Endodermal cell (in vitro differentiated cells): ENCODE measurements at places on chromosomes 7 and 10. TPM values are rescaled to one million over a fixed set of nuclear protein-coding genes. Genes with fewer than 3 reads are reported as not detected.
A peak's percentile ranks its signal among the peaks of the same experiment; 100 is the strongest.

GRCh38 chr7:134375206-134375605 is 58.5 kb upstream of the SLC35B4 start:
- H3K4me3 ChIP-seq, result no peak overlapping the region
- H3K4me1 ChIP-seq, result peaks cover 4% of the 10 kb centered on the region
- peaks cover 8% of the 10 kb centered on the region for H3K27me3 ChIP-seq

Gene HKDC1
- total RNA-seq, result 0.07 and 0.22 TPM in 2 replicates

Gene OR2A5
- not detected in 2 replicates for total RNA-seq

GRCh38 chr10:131090761-131091661 is 220.5 kb downstream of the TCERG1L start:
- no peaks in the 10 kb centered on the region for H3K4me1 ChIP-seq
- H3K27me3 ChIP-seq, result no peaks in the 10 kb centered on the region
- H3K4me3 ChIP-seq, result no peak overlapping the region
- no peak for DNase-seq
- H3K27ac ChIP-seq, result no peak overlapping the region

- H3K4me1 ChIP-seq, result no peaks in the 10 kb centered on the region
- no peak overlapping the region for H3K27ac ChIP-seq
- DNase-seq, result peak; percentile 96
- H3K27me3 ChIP-seq, result no peaks in the 10 kb centered on the region
- H3K4me3 ChIP-seq, result no peak overlapping the region
Observed at GRCh38 chr7:25093268-25093826, 31.7 kb downstream of the CYCS start.

- H3K4me3 ChIP-seq, result no peak overlapping the region
- DNase-seq, result no peak
- H3K36me3 ChIP-seq, result no peaks in the 10 kb centered on the region
- no peak overlapping the region for H3K27ac ChIP-seq
- no peaks in the 10 kb centered on the region for H3K27me3 ChIP-seq
Observed at GRCh38 chr7:31267486-31267885, 73.0 kb downstream of the NEUROD6 start.

Gene GBX1
- total RNA-seq, result not detected in 2 replicates

GRCh38 chr7:2640482-2640830 is 8.7 kb downstream of the TTYH3 start:
- no peak for DNase-seq
- no peak overlapping the region for H3K4me3 ChIP-seq
- H3K4me1 ChIP-seq, result no peaks in the 10 kb centered on the region

DNA sequence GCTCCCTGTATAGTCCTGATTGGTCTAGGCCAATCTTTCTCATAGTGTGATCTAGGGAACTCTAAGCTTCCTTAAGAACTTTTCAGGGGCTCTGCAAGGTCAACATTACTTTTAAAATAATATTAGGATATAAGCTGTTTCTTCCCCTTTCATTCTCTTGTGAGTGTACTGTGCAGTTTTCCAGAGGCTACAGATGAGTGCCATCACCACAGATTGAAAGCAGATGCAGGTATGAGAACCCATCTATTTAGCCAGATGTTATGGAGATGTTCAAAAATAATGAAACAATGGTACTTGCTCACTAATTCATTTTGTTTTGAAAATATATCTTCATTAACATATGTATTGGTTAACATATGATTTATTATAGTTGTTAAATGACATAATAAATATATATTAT is 169.2 kb upstream of the SEMA3A start:
- no peaks in the 10 kb centered on the region for H3K27me3 ChIP-seq
- H3K36me3 ChIP-seq, result no peaks in the 10 kb centered on the region
- no peaks in the 10 kb centered on the region for H3K4me1 ChIP-seq
- H3K4me3 ChIP-seq, result no peak overlapping the region
- H3K27ac ChIP-seq, result no peak overlapping the region

DNA sequence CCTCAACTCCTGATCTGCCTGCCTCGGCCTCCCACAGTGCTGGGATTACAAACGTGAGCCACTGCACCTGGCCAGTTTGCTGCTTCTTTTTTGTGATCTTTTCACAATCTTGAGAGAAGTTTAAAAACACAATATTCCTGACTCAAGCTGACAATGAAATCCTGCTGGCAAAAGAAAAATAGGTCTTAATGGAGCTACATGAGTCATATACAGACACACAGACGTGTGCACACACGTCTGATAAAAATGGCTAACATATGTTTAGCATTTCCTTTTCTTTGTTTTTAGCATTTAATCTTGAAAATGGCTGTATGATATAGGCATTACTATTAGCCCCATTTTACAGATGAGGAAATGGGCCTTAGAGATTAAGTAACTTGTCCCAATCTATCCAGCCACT is 29.4 kb upstream of the RAB18 start:
- H3K27me3 ChIP-seq, result no peaks in the 10 kb centered on the region
- H3K4me3 ChIP-seq, result no peak overlapping the region
- no peaks in the 10 kb centered on the region for H3K4me1 ChIP-seq
- DNase-seq, result no peak

Gene CXCL12
- total RNA-seq, result 13.5 and 14.5 TPM in 2 replicates

DNA sequence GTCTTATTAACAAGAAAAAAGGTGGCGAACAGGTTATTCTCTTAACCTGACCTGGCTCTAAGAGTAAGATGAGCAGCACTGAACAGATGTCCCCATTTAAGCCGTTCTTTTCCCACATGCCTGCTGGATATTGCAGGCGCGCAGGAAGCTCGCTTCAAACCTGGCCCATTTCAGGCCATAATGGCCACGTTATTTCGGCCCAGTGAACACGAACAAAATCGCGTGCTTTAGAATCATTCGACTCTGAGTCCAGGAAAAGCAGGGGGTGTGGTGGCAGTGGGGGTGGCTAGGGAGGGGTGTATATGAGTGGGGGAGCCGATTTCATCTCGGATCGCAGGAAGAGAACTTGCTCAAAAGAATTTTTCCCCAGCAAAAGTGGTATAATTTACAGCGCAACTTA is 6.6 kb upstream of the SP8 start:
- H3K27me3 ChIP-seq, result peaks cover 88% of the 10 kb centered on the region
- peak; percentile 59 for DNase-seq
- H3K27ac ChIP-seq, result no peak overlapping the region
- H3K36me3 ChIP-seq, result no peaks in the 10 kb centered on the region

Gene IL6
- 0.61 to 0.64 TPM in 2 of 3 replicates, not detected in the other for total RNA-seq

GRCh38 chr7:73701357-73701995 is 18.0 kb downstream of the STX1A start:
- peak; percentile 94 for DNase-seq
- no peaks in the 10 kb centered on the region for H3K4me1 ChIP-seq
- no peaks in the 10 kb centered on the region for H3K27me3 ChIP-seq
- H3K36me3 ChIP-seq, result peaks cover 43% of the 10 kb centered on the region
- no peak overlapping the region for H3K27ac ChIP-seq
- no peak overlapping the region for H3K4me3 ChIP-seq

Gene PDE6C
- not detected in 2 replicates for total RNA-seq

- H3K4me1 ChIP-seq, result no peaks in the 10 kb centered on the region
- H3K4me3 ChIP-seq, result no peak overlapping the region
- no peak for DNase-seq
- H3K27me3 ChIP-seq, result no peaks in the 10 kb centered on the region
- no peaks in the 10 kb centered on the region for H3K36me3 ChIP-seq
- H3K27ac ChIP-seq, result no peak overlapping the region
Observed at GRCh38 chr7:81934596-81935301, 164.9 kb upstream of the HGF start.

DNA sequence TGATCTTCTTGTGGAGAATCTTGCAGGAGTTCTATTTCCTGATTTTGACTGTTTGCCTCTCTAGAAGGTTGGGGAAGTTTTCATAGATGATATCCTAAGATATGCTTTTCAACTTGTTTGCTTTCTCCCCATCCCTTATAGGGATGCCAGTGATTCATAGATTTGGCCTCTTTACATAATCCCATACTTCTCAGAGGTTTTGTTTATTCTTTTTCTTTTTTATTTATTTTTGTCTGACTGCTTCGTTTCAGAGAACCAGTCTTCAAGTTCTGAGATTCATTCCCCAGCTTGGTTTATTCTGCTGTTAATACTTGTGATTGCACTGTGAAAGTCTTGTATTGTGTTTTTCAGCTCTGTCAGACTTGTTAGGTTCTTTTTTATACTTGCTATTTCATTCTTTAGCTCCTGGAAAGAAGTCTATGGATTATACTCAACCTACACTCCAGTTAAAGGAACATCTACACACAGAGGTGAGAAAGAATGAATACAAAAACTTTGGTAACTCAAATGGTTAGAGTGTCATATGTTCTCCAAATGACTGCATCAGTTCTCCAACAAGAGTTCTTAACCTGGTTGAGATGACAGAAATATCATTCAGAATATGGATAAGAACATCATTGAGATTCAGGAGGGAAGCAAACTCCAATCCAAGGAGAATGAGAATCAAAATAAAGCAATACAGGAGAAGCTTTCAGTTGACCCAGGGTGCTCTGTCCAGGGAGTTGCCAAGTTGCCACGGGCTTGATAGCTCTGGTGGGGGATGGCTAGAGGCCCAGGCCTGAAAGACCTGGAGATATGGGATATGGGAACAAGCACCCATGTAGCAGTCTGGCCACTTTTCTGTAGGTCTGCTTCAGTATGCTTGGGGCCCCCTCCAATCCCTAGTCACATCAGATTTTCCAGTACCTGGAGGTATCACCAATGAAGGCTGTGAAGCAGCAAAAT is 150.3 kb downstream of the AHR start:
- H3K4me1 ChIP-seq, result no peaks in the 10 kb centered on the region
- H3K27me3 ChIP-seq, result no peaks in the 10 kb centered on the region
- no peak overlapping the region for H3K27ac ChIP-seq
- no peak overlapping the region for H3K4me3 ChIP-seq

- H3K36me3 ChIP-seq, result no peaks in the 10 kb centered on the region
- no peak overlapping the region for H3K27ac ChIP-seq
- H3K4me3 ChIP-seq, result peak overlapping the region; percentile 69
- no peaks in the 10 kb centered on the region for H3K4me1 ChIP-seq
Observed at GRCh38 chr10:116743266-116744064, 1.1 kb upstream of the HSPA12A start.

DNA sequence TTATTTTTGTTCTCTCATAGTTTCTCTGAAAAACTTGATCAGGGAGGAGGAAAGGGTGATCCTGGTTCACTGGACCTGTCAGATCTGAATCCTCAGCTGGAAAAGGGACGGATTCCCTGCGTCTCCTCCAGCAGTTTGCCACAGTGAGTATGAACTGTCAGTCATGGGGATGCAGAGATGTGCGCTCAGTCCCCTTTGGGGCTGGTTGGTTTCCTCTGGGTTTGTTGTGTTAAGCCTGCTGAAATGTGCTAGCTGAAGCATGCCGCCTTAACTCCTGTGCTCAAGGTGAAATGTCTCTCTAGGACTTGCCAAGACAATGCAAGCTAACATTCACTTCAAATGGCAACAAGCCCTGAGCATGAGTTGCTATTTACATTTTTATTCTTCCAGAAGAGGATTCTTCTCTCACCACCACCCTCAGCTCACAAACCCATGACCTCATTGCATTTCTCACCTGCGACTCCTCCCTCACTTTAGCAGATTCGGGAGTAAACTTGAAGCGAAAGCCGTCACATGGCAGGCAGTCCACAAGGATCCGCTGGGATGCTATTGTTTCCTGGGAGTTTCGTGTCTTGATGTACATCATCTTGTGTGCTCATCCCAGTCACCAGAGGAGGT is 192.9 kb upstream of the FZD8 start:
- peaks cover 2% of the 10 kb centered on the region for H3K4me1 ChIP-seq
- DNase-seq, result peak; percentile 70
- no peak overlapping the region for H3K4me3 ChIP-seq
- no peak overlapping the region for H3K27ac ChIP-seq
- H3K27me3 ChIP-seq, result no peaks in the 10 kb centered on the region

DNA sequence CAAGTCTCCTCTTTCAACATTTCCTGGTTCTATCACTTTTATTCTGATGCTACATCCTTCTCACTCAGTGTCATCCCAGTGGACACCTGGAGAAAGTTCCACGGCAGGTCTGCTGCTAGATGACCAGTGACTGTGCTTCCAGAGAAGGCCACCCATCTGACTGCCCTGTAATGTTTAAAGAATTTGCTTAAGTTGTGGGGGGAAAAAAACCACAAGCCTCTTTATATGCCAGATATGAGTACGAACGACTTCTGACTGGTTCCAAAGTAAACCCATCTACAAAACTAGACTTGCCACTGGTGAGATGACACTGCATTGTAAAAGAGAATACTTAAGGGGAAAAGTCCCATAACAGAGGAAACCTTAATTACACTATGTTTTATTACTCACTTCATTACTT is 69.6 kb upstream of the VWC2 start:
- no peak overlapping the region for H3K4me3 ChIP-seq
- no peaks in the 10 kb centered on the region for H3K36me3 ChIP-seq
- H3K4me1 ChIP-seq, result no peaks in the 10 kb centered on the region
- no peak for DNase-seq
